ENCODE measurements at places on chromosomes 11 and 22. TPM values are rescaled to one million over a fixed set of nuclear protein-coding genes. Genes with fewer than 3 reads are reported as not detected.
A peak's percentile ranks its signal among the peaks of the same experiment; 100 is the strongest.

MMP12 gene
- not detected for total RNA-seq

OR51B2 gene
- total RNA-seq: not detected

CAT gene
- 25.1 TPM for total RNA-seq

GRCh38 chr11:19379465-19379864 is 138.7 kb upstream of the E2F8 start:
- H3K4me1 ChIP-seq: no peaks in the 10 kb centered on the region
- no peaks in the 10 kb centered on the region for H3K36me3 ChIP-seq
- H3K27me3 ChIP-seq: peaks cover 18% of the 10 kb centered on the region
- DNase-seq: no peak
- no peak overlapping the region for H3K27ac ChIP-seq

DNA sequence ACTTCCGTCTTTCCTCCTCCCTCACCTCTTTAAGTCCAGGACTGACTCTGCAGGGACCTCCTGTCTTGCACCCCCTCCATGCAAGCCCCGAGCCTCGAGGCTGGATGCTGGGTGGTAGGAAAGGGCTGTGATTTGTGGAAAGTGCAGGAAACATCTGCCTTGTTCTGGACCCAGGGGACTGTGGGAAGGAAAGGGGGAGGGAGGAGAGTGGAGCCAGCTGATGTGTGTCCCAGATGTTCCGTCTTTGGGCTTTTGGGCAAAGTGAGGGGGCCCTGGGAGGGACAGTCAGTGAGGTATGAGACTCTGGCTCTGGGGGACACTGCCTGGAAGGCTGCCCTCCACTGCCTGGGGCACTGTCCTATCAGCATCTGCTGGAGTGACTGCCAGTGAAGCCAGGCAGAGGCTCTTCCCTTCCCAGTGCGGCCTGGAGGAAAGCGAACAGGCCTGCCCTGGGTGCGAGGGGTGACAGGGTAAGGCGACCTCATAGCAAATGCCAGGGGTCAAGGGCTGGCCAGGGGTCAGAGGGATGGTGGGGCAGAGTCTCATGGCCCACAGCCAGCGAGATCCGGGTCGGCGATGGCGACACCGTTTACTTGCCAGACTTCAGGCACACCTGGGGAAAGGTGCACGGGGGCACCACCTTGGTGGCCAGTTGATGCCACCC is 1.7 kb downstream of the MRGPRD start:
- H3K27ac ChIP-seq: no peak overlapping the region
- H3K4me1 ChIP-seq: peaks cover 2% of the 10 kb centered on the region
- no peaks in the 10 kb centered on the region for H3K36me3 ChIP-seq
- no peak for DNase-seq
- H3K4me3 ChIP-seq: no peak overlapping the region
- H3K27me3 ChIP-seq: peaks cover 2% of the 10 kb centered on the region

DNA sequence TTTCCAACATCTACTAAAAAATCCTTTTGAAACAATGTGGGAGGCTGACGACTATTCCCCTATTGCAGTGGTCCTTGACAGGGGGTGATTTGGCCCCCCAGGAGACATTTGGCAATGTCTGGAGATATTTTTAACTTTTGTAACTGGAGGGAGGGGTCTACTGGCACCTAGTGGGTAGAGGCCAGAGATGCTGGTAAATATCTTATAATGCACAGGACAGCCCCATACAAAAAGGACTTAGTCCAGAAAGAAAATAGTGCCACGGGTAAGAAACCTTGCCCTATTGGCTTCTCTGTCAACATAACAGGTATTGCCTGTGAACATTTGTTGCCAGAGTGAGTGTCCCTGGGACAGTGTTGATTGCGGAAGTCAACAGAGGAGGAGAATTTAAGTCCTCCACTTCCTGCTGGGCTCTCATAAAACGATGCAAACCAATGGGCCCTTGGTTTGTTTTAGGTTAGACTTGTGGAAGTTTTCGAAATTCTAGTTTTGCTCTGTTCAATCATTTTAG is 101.6 kb downstream of the MAML2 start:
- H3K36me3 ChIP-seq: peaks cover 3% of the 10 kb centered on the region
- H3K4me3 ChIP-seq: no peak overlapping the region
- H3K27me3 ChIP-seq: no peaks in the 10 kb centered on the region
- peaks cover 47% of the 10 kb centered on the region for H3K4me1 ChIP-seq
- peak overlapping the region; percentile 47 for H3K27ac ChIP-seq
- no peak for DNase-seq

GRCh38 chr11:79959318-79959717 is 518.5 kb upstream of the TENM4 start:
- no peaks in the 10 kb centered on the region for H3K36me3 ChIP-seq
- no peak for DNase-seq
- no peak overlapping the region for H3K4me3 ChIP-seq
- no peak overlapping the region for H3K27ac ChIP-seq
- no peaks in the 10 kb centered on the region for H3K4me1 ChIP-seq

OR52E8 gene
- not detected for total RNA-seq

FAT3 gene
- not detected for total RNA-seq

- no peak overlapping the region for H3K27ac ChIP-seq
- H3K27me3 ChIP-seq: peaks cover 3% of the 10 kb centered on the region
- no peaks in the 10 kb centered on the region for H3K4me1 ChIP-seq
- no peaks in the 10 kb centered on the region for H3K36me3 ChIP-seq
- H3K4me3 ChIP-seq: no peak overlapping the region
- no peak for DNase-seq
Observed at GRCh38 chr11:113675565-113675964, 30.5 kb downstream of the TMPRSS5 start.

- no peak for DNase-seq
- H3K27ac ChIP-seq: no peak overlapping the region
- no peaks in the 10 kb centered on the region for H3K36me3 ChIP-seq
- H3K27me3 ChIP-seq: no peaks in the 10 kb centered on the region
Observed at GRCh38 chr11:128146926-128147605, 440.3 kb downstream of the ETS1 start.

AQP11 gene
- total RNA-seq: 0.14 TPM

DNA sequence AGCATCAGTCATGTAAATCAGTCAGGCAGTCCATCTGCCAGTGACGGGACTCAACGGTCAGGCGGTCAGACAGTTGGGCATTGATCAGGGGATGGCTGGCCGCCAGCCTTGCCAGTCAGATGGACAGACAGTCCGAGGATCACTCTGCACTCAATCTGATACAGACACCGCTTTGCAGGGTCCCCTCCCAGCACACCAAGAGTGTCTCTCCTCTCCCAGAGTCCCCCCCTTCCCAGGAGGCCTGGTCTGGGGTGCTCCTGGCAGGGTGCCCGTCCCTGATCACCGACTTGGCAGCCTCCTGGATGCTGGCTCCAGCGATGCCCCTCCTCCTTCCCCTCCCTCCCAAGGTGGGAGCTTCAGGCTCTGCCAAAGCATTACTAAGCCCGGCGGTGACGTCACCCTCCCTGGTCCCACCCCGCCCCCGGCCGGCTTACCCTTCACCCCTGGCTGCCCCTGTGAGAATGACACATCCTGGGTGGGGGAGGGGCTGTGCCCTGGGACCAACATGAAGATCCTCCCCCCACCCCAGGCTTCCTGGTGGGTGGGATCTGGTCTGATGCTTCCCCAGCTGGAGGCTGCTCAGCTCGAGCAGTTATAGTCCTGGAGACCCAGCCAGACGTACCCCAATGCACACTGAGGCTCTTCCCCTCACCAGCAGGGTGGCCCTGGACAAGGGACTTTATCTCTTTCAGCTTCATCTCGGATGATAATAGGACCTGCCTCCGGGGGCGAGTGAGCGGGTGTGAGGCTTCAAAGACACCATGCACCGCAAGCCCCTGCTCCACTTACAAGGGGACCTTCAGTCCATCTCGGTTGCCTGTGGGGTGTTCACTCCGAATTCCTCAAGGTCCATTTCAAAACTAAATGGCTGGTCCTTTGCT is 69.2 kb downstream of the CD82 start:
- DNase-seq: peak; percentile 47
- peaks cover 16% of the 10 kb centered on the region for H3K27me3 ChIP-seq
- H3K4me1 ChIP-seq: no peaks in the 10 kb centered on the region

- peaks cover 1% of the 10 kb centered on the region for H3K27me3 ChIP-seq
- no peak overlapping the region for H3K27ac ChIP-seq
- H3K4me1 ChIP-seq: no peaks in the 10 kb centered on the region
- no peak for DNase-seq
- no peak overlapping the region for H3K4me3 ChIP-seq
- H3K36me3 ChIP-seq: no peaks in the 10 kb centered on the region
Observed at GRCh38 chr11:127616158-127616557, 615.6 kb upstream of the KIRREL3 start.

DNA sequence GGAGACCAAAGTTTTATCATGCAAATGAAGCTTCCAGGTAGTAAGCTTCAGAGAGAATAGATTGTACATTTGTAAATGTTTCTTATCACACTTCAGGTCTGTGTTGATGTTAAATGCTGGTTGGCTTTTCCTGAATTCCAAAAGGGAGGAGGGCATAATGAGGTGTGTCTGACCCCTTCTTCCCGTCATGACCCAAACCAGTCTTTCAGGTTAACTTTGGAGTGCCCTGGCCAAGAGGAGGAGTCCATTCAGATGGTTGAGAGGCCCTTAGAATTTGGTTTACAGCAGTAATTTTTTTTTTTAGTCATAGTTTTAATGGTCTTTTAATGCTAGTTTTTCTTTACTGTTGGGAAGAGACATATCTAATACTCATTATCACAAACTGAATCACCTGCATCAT is 2.5 kb downstream of the OR6X1 start:
- H3K27me3 ChIP-seq: peaks cover 35% of the 10 kb centered on the region
- H3K36me3 ChIP-seq: no peaks in the 10 kb centered on the region
- no peak overlapping the region for H3K27ac ChIP-seq
- no peak for DNase-seq

GUCD1 gene
- total RNA-seq: 109 TPM

OR2AG2 gene
- 0.14 TPM for total RNA-seq

GRCh38 chr11:111963931-111964340 is 26.8 kb downstream of the DIXDC1 start:
- peaks cover 4% of the 10 kb centered on the region for H3K36me3 ChIP-seq
- no peaks in the 10 kb centered on the region for H3K27me3 ChIP-seq
- DNase-seq: peak; percentile 43
- H3K27ac ChIP-seq: peak overlapping the region; percentile 22
- peaks cover 6% of the 10 kb centered on the region for H3K4me1 ChIP-seq
- no peak overlapping the region for H3K4me3 ChIP-seq

DNA sequence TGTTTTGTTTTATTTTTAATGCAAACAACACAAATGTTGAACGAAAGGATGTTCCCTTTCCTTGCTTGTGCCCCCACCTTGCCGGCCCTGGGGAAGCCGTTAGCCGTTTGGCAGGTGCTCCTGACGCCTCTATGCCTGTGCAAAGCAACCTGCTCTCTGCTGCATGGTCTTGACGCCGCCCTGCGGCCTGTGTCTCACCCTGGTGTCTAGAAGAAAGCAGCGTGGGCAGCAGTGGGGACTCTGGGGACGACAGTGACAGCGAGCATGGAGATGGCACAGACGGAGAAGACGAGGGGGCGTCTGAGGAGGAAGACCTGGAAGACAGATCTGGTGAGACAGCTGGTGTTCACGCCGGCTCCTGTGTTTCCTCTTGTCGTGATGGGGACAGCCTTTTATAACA is 5.5 kb downstream of the PHRF1 start:
- no peak for DNase-seq
- no peak overlapping the region for H3K27ac ChIP-seq
- H3K27me3 ChIP-seq: no peaks in the 10 kb centered on the region

DNA sequence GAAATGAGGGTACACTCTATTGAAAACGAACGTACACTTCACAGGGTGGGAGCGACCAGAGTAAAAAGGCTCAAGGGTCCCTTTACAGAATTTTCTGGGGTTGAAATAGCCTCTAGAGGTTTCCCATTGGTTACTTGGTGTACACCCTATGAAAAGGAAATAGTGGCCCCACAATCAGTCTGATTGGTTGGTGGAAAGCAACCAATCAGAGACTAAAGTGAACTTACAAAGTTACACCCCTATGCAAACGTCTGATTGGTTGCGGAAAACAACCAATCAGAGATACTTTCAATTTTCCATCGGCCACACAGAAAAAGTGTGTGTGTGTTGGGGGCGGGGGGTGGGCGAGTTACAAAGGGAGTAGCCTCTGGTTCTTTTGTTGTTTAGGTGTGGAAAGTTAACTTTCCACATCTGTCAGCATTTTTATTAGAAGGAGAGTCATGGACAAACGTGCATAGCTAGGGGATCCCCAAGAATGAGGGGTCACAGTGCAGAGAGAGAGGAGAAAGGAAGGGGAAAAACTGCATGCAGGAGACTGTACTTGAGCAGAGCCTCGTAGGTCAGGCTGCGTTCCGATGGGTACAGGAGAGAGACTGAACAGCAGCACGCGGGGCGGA is 1152.1 kb downstream of the TBC1D22A start:
- DNase-seq: no peak
- no peak overlapping the region for H3K27ac ChIP-seq
- H3K36me3 ChIP-seq: no peaks in the 10 kb centered on the region
- peaks cover 4% of the 10 kb centered on the region for H3K27me3 ChIP-seq
- H3K4me1 ChIP-seq: peaks cover 9% of the 10 kb centered on the region

GRCh38 chr22:26579331-26579886 is 10.5 kb downstream of the TPST2 start:
- H3K4me1 ChIP-seq: peaks cover 30% of the 10 kb centered on the region
- peak overlapping the region; percentile 97 for H3K27ac ChIP-seq
- peaks cover 5% of the 10 kb centered on the region for H3K36me3 ChIP-seq
- H3K4me3 ChIP-seq: peak overlapping the region; percentile 54

GRCh38 chr11:33160587-33160986 is 693 bp downstream of the CSTF3 start:
- H3K27me3 ChIP-seq: no peaks in the 10 kb centered on the region
- no peak for DNase-seq
- peak overlapping the region; percentile 96 for H3K4me3 ChIP-seq
- peaks cover 33% of the 10 kb centered on the region for H3K36me3 ChIP-seq
- peaks cover 51% of the 10 kb centered on the region for H3K4me1 ChIP-seq

DNA sequence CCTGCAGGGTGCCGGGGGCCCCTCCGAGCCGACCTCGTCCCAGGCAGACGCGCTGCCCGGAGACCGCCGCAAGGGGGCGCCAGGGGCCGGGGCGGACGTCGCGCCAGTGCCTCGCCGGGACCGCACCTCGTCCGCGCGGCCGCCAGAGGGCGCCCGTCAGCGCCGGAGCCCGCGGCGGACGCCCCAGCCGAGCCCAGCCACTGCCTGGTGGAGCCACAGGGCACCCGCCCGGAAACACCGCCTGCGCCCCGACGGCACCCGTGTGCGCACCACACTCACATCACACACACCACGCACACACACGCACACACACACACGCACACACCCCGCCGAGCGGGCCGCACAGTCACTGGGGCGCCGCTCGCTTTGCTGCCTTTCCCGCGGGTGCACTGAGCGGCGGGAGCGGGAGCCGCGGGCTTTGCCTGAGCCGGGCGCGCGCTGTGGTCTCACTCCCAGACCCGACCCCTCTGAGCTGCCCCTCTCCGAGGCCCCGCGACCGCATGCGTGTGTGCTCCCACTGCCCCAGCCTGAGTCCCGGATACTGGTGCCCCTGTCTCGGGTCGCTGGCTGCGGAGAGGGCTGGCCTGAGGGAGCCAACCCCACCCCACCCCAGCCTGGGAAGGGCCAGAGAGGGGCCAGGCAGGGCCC is 449.3 kb downstream of the OPCML start:
- H3K4me1 ChIP-seq: no peaks in the 10 kb centered on the region
- H3K27ac ChIP-seq: no peak overlapping the region
- H3K27me3 ChIP-seq: peaks cover 43% of the 10 kb centered on the region
- DNase-seq: peak; percentile 85

Data from activated CD4-positive, alpha-beta T cell treated with anti-CD3 and anti-CD28 coated beads for 36 hours (primary cell).